ENCODE measurements at places on chromosomes 13 and 19. TPM values are rescaled to one million over a fixed set of nuclear protein-coding genes. Genes with fewer than 3 reads are reported as not detected.

The SIGLEC9 gene
- 2.6 TPM for total RNA-seq

The PPP1R13L gene
- total RNA-seq = 30.2 TPM

The SLC10A2 gene
- not detected for total RNA-seq

GRCh38 chr19:51547397-51548212 is 16.1 kb upstream of the SIGLEC6 start:
- DNase-seq = no peak

DNA sequence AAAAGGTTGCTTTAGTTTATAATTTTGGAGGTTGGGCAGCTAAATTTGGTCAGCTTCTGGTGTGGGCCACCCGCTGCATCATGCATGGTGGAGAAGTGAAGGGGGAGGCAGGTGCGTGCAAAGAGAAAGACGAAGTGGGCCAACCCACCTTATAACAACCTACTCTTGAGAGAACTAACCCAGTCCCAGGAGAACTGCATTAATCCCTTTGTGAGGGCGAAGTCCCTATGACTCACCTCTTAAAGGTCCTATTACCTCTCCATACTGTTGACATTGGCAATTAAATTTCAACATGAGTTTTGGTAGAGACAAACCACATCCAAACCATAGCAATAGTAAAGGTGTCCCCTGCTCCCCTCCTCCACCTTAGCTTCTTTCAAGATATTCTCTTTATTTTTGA is 7.7 kb upstream of the FGF9 start:
- no peak for DNase-seq

GRCh38 chr13:24868874-24869273 is 104.9 kb downstream of the RNF17 start:
- no peak for DNase-seq
